ENCODE measurements at places on chromosomes 5 and 9.

DNA sequence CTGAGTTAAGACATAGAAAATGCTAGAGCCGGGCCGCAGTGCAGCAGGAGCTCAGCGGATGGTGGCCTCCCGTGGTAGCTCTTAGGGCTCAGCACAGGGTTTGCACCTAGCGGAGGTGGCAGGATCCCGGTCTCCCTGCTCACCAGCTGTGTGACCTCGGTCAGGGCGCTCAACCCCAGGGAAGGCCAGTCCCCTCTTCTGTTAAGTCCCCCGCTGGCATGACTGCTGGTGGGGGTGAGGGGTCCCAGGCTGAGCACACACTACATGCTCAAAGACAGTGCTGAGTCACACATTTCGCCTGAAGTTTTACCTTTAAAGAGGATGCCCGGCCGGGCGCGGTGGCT lies 39.0 kb downstream of the HRH2 start:
- no peak for DNase-seq

DNA sequence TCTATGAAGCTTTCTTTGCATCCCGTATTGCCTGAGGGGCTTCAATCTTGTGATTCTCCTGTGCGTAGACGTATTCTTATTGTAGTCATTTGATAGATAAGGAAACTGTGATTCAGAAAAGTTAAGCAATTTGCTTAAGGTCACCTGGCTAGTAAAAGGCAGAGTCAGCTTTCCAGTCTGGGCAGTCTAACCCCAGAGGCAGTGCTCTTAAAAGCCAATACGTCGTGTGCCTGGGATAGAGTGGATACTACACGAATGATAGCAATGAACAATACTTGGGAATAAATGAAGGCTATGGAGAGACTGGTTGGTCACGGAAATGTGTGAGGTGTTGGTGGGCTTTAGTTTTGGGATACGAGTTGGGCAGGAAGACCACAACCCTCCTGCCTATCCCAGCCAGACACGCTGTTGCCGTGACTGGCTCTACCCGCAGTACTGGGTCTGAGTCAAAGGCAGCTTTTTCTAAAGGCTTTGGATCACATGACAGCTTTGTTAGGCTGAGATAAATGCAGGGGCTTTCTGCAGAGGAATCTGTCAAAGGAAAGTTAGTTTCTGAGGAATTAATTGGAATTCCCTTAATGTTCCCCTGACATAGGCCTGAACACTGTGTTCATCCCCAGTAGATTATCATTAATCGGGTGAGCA lies 302.6 kb downstream of the KIF4B start:
- no peak for DNase-seq

GRCh38 chr5:158755986-158756385 lies 343.7 kb downstream of the EBF1 start:
- no peak for DNase-seq

DNA sequence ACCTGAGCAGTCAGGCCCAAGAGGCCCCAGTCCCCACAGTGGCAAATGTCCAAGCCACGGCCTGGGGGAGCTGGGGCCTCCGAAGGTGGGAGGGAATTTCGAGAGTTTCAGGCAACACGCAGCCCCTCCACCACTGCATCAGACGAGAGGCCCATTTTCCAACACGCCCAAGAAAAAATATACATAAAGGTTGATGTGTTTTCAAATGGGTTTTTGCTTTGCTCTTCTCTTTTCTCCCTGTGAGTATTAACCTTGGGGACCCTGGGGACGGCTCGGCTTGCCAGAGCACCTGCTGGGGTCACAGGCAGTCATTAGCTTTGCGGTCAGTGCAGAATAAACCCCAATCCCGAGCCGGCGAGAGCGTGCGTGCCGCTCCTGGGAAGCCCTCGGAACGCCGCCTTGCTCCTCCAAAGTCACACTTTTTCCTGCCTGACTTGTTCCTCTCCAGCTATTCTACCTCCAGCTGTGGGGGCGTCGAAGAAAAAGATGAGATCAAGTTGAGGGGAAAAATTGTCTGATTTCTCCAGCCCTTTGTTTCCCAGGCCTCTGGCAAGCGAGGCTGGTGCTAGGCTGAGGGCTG lies 31.5 kb downstream of the ASS1 start:
- DNase-seq = no peak

DNA sequence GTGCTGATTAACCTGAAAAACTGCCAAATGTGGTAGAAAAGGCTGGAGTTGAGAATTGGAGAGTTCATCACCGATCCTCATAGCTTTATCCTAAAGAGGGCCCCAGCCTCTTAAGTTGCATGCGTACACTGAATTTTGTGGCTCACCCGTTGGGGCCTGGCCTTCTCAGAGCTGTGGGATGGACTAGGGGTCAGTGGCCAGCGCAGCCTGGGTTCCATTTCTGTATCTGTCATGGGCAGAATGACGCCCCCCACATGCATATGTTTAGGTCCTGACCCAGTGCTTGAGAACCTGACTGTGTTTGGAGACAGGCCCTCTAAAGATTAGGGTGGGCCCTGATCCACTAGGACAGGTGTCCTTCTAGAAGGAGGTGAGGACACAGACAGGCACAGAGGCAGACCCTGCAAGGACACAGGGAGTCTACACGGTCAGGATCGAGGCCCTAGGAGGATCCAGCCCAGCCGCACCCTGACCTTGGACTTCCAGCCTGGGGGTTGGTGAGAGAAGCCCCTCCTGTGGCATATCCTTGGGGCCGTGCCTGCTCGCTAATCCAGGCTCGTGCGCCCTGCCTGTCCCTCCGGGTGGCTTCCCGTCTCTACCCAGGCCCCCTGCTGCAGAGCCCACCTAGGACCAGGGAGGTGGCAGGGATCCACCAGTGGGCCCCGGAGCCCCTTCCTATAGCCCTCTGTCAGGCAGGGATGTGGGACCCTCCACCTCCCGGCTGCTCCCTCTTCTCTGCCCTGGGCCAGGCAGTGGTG lies 32.2 kb downstream of the NDUFS6 start:
- DNase-seq = no peak

DNA sequence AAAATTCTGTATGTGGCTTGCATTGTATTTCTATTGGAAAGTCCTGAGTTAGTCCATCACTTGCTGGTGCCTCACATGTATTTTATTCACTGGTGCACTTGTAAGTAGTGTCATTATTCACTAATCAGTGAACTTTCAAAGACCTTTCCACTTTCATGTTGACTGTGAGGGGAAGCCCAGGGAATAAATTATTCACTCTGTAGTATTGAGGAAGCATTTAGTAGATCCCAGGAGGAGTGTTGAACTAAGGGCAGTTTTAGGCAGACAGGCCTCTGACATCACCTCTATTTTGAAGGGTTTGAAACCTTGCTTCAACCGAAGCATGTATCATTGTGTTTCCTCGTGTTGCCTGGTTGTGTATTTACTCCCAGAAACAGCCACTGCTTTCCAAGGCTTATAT lies 705.4 kb upstream of the RIOK2 start:
- no peak for DNase-seq

- no peak for DNase-seq
These were observed 14.5 kb upstream of the ANKRD55 start for GRCh38 chr5:56247592-56247991.

GRCh38 chr9:22114956-22115355 lies 105.9 kb upstream of the CDKN2B start:
- DNase-seq = no peak

DNA sequence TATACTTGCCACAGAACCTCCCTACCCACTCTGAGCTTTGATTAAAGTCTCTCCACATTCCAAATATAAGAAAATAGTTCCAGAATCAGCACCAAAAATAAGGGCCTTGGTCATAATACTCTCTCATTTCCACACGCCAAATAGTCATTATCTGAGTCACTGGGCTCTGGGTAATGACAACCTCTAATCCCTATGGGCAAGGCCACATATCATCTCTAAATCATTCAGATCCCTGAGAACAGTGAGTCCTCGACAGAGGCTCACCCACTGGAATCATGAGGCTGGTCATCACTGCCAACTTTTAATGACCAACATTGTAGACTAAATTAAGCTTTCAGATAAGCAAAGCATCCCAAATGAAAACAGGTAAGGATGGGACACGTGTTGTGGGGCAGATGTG lies 28.1 kb downstream of the FAM114A2 start:
- no peak for DNase-seq

GRCh38 chr9:111529787-111530186 lies 4.8 kb downstream of the ZNF483 start:
- DNase-seq = no peak

GRCh38 chr9:16434526-16434925 lies 435.9 kb downstream of the BNC2 start:
- no peak for DNase-seq

GRCh38 chr5:56301069-56301468 lies 67.9 kb upstream of the ANKRD55 start:
- no peak for DNase-seq

DNA sequence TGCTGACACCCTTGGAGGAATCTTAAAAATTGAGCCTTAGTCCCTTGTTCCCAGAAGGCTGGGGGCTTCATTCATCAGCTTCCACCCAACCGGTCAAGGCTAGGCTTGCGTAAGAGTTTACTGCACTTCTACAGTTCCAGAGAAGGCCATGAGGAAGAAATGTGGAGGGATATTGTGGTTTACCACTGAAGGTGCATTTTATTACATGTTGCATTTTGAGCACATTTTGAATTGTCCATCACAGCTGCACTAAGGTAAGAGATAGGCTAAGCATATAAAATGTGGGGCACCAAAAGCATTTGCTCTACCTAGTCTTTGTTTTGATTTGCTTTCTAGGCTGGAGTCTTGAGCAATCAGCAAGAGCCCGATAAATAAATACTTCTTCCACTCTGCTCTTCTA lies 167.1 kb upstream of the PAPPA start:
- no peak for DNase-seq
